ENCODE measurements at places on chromosomes 6 and 20. TPM values are rescaled to one million over a fixed set of nuclear protein-coding genes. Genes with fewer than 3 reads are reported as not detected.
A peak's percentile ranks its signal among the peaks of the same experiment; 100 is the strongest.

- no peak for DNase-seq
Measured at GRCh38 chr6:149567945-149568585, 1.9 kb downstream of the GINM1 start.

The IMPG1 gene
- not detected for total RNA-seq

GRCh38 chr6:27890445-27891319, 21.5 kb downstream of the OR2B2 start:
- DNase-seq: no peak

The BMP7 gene
- 0.43 TPM for total RNA-seq

- no peak for DNase-seq
Measured at GRCh38 chr6:13614126-13614925, 809 bp upstream of the NOL7 start.

DNA sequence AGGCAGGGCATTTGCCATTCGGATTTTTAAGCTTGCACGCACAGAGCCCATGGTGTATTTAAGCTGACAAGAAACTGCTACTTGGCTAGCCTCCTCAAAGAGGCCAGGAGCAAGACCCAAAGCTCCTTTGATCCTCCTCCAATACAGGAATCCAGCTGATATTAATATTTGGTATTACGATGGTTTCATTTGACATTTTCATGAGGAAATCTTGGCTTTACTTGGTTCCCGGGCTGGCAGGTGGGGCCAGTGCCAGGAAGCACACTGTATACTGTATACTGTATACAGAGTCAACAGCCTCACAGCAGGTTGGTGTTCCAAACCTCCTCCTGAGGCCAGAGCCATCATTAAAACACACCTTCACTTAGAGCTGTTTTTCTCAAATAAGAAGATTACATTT, 138.2 kb upstream of the ARMC2 start:
- DNase-seq: no peak

- DNase-seq: no peak
Measured at GRCh38 chr6:168288781-168289570, 30.6 kb downstream of the DACT2 start.

- DNase-seq: peak; percentile 69
Measured at GRCh38 chr6:167573461-167574215, 248.8 kb downstream of the TTLL2 start.

The HRH3 gene
- total RNA-seq: not detected

DNA sequence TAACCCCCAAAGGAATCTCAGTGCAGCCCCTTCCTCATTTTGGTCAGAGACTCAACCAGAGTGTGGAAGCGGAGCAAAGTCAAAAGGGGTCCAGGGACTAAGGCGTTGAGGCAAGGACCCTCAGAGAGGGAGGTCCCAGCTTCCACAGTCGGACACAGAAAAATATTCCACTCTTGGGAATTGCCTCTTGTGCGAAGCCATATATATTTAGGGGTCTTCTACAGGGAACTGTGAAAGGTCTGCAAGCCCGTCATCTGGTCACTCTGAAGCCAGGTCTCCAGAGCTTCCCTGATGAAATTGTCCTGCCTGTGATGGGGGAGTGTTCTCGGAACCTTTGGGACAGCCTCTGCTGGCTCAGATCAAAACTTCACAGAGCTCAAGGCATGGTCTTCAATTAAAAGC, 160.8 kb downstream of the TBXT start:
- no peak for DNase-seq

DNA sequence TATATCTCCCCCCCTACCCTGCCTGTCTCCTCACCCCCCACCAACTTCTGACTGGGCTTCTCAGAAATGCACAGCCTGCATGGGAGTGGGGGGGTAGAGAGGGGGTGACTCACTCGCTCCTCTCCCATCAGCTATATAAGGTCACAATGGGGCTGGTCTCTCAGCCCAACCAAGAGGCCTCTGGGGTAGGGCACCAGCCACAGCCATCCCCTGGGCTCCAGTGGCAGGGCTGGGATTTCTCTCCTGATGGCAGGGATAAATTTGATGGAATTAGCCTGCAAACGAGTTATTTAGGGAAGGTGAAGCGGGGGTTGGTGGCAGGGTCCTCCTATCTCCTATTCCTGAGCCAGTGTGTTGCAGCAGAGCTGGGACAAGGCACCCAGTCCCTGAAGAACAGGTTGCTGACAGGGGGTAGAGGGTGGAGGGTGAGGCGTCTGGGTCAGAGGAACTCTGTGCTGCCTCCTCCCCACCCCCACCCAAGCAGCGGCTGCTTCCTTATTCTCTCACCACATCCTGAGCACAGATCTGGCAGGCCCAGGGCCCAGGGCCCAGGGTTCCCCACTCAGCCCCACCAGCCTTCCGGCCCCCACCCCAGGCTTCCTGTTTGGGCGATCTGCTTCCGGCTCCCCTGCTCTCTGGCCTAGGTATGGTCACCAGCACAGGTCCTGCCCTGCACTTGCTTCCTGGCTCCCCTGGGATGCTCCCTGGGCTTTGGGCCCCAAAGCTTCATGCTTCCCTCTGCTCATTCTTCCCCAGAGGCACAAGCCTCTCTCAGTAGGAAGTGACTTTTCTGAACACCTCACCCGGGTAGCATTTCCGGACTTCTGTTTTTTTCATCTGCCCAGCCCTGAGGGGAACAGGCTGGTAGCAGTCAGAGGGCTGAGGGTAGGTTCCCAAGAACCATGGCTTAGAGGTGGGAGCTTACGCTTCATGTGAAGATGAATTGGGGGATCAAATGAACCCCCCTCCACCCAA, 4.0 kb downstream of the PPP1R18 start:
- DNase-seq: peak; percentile 94

DNA sequence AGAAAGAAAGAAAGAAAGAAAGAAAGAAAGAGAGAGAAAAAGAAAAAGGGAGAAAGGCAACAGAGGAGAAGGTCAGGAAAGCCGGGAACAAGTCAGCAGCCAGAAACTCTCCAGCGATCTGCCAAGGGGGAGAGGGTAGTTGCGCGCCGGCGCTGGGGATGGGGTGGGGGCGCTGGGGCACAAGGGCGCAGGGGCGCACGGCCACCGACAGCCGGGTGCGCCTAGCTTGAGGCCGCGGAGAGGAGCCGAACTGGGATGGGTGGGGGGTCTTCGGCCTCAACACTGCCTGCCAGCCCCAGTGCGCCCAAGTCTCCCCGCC, 533 bp upstream of the RSPO3 start:
- peak; percentile 18 for DNase-seq

GRCh38 chr6:19301980-19302379, 535.2 kb upstream of the ID4 start:
- DNase-seq: no peak

The PDE7B gene
- 21.1 TPM for total RNA-seq

The HLA-DRA gene
- total RNA-seq: 263 TPM

The CRISP2 gene
- not detected for total RNA-seq

The LTA gene
- total RNA-seq: 0.30 TPM

The ADGB gene
- total RNA-seq: 1.9 TPM

The CRISP3 gene
- not detected for total RNA-seq

DNA sequence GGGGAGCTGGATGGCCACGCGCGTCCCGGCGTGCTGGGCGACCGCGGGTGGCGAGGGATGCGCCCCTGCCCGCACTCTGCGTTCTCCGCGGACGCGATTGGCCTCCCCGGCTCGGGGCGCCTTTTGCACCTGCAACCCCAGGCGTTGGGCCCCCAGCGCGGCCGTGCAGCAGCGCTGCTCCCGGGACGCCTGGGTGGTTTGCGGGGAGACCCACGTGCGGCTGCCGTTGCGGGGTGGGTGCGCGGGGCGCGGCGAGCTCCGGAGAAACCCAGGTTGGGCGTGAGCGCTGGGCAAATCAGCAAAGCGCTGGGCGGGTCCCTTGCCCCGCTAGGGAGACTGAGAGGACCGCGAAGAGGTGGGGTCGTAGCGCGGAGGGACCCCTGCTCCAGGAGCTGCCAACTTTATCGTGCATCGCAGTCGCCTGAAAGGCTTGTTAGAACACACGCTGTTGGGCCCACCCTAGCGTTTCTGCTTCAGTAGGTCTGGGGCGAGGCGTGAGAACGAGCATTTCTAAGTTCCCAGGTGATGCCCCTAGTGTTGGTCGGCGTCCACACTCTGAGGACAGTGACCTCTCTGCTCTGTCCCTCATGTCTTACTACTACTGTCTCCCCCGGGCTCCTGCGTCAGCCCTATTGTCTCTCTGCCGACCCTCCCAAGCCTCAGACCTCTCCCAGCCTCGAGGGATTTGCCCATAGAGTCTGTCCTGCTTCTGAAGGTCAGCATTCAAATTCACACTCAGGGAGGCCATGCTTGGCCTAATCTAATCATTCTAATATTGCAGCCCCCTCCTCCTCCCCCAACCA, 538 bp upstream of the ZFP64 start:
- peak; percentile 30 for DNase-seq

DNA sequence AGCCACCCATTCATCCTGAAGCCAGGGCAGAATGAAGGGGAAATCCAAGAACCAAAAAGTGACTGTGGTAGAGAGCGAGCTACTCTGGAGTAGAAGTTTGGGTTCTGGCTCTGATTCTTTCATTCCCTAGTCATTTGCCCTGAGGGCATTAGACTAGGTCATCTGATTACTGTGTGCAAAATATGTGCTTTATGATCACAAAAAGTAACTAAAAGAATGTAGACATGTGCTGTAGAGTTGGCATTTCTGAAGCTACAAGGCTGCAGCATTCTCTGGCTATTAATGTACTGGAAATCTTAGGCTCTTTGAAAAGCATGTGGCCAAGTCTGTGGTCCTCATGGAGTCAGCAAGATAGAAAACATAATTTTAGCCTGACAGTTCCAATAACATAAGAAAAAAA, 94.2 kb downstream of the TBC1D7 start:
- DNase-seq: no peak

DNA sequence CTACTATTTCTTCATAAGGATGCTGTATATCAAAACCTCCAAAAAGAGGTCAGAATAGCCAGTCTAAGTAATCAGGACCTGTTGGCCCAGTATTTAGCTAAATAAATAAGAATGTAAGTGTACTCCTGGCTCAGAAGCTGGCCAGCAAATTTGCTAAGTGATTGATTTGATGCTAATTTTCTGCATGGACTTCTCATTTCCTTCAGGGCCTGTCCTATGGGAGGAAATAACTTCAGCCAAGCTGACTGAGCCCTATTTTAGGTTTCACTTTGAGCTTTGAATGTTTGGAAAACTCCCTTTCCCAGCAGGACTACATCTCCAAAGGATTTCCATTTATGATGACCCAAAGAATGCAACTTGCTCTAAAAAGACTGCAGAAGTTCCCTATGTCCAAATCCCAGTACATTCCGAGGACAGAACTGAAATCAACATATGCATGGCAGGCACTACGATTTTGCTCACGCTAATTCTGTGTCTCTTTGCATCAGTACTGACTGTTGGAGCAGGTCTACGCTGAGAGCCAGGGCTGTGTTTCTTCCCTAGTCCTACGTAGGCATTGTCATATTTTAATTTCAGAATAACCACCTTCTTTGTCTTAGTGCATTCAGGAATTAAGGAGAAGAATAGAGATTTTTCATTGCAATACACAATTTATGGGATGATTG, 441.4 kb upstream of the PLCB4 start:
- no peak for DNase-seq

GRCh38 chr6:130188207-130188899, 34.4 kb downstream of the SAMD3 start:
- no peak for DNase-seq

GRCh38 chr6:127854009-127854408, 46.8 kb downstream of the THEMIS start:
- DNase-seq: no peak

The BTNL2 gene
- not detected for total RNA-seq

DNA sequence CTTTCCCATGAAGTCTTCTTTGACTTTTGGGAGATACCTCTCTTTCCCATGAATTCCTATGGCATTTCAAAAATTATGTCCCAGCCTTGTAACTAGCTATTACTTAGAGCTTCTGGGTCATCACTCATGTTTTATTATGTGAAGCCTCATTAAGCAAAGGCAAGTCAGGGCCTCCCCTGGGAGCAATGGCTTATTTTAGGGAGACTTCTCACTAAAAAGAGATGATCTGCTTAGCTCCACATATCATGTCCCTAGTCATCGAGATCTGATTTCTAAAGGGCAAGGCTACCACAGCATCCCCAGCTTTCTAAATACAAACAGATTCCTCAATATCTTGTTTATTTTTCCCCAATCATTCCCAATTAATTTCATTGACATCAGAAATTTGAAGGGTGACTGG, 154.0 kb upstream of the MANEA start:
- DNase-seq: no peak

The RHAG gene
- total RNA-seq: not detected

GRCh38 chr20:62624719-62625453, 17.4 kb upstream of the SLCO4A1 start:
- no peak for DNase-seq

The APOM gene
- total RNA-seq: 1.9 TPM

- no peak for DNase-seq
Measured at GRCh38 chr6:149918151-149918905, 4.6 kb downstream of the RAET1G start.

- no peak for DNase-seq
Measured at GRCh38 chr6:54267798-54268197, 40.4 kb upstream of the TINAG start.

GRCh38 chr20:14067603-14068002, 72.3 kb downstream of the MACROD2 start:
- no peak for DNase-seq

DNA sequence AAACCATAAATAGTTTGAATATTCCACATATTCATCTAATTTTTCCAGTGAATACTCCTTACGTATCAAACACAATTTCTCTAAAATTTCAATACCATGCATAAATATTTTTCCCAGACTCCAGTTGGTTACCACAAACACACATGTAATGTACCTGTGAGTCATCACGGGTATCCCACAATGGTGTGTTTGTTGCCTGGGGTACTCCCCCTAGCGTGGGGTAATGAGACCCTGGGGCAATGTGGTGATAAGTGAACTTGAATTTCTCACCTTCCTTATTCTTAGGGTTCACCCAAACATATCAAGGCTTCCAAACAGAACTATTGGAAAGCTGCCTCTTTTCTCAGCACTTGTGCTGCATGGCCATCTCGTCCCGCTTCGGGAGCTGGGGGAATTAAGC, 51.0 kb downstream of the STX7 start:
- no peak for DNase-seq

The SLC22A16 gene
- 2.9 TPM for total RNA-seq

DNA sequence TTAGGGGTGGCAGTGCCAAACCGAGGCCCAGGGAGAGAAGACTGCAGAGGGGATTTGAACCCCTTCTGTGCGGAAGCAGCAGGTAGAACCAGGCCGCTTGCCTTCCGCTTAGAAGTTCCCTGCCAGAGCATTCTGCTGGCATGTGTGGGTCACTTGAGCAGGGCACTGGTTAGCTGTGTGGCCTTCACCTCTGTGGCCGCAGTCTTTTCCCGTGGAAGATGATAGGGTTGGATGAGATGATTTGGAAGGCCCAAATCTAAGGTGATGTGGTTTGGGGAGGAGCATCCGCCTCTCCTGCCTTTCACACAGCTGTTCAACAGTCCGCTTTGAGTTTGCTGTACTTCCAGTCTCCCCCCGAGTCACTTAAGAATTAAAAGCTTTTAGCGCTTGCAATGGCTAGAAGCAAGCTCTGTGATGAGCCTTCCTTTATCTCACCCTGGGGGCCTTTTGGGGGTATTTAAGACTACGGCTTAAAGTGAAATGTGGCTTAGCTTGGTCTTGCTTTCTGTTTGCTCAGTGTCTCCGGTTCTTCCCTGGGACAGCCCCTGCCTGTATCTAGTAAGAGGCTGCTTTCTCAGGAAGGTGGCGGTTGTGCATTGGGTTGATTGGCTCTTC, 743 bp downstream of the CMTR1 start:
- DNase-seq: no peak

Measured in uterus (tissue), 4 donors.